Cardiac ventricle fibroblast (primary cell): ENCODE measurements at places on chromosomes 4 and X. TPM values are rescaled to one million over a fixed set of nuclear protein-coding genes. Genes with fewer than 3 reads are reported as not detected.

IGSF1 gene
- 0.05 TPM in 1 of 2 replicates, not detected in the other for total RNA-seq

MSX1 gene
- 2.1 and 2.8 TPM in 2 replicates for total RNA-seq

CDKL5 gene
- total RNA-seq = 2.5 and 2.7 TPM in 2 replicates

GBA3 gene
- total RNA-seq = not detected in 2 replicates
